RWPE2 (cell line): ENCODE measurements at places on chromosomes 12 and 14.

- no peaks in the 10 kb centered on the region for H3K4me1 ChIP-seq
- peak overlapping the region; percentile 78 for H3K4me3 ChIP-seq
- H3K36me3 ChIP-seq, result peaks cover 46% of the 10 kb centered on the region
- no peak for DNase-seq
- H3K27ac ChIP-seq, result peak overlapping the region; percentile 63
- H3K27me3 ChIP-seq, result no peaks in the 10 kb centered on the region
Observed at GRCh38 chr12:6852651-6853354, 853 bp downstream of the USP5 start.

GRCh38 chr14:51448831-51449670 lies 202.7 kb upstream of the FRMD6 start:
- H3K4me1 ChIP-seq, result peaks cover 19% of the 10 kb centered on the region
- no peak for DNase-seq
- H3K27ac ChIP-seq, result peak overlapping the region; percentile 42
- no peaks in the 10 kb centered on the region for H3K36me3 ChIP-seq
- no peaks in the 10 kb centered on the region for H3K27me3 ChIP-seq

GRCh38 chr12:6662602-6662905 lies 365 bp downstream of the ING4 start:
- H3K27ac ChIP-seq, result peak overlapping the region; percentile 52
- H3K36me3 ChIP-seq, result peaks cover 8% of the 10 kb centered on the region
- H3K4me1 ChIP-seq, result peaks cover 4% of the 10 kb centered on the region
- DNase-seq, result no peak

DNA sequence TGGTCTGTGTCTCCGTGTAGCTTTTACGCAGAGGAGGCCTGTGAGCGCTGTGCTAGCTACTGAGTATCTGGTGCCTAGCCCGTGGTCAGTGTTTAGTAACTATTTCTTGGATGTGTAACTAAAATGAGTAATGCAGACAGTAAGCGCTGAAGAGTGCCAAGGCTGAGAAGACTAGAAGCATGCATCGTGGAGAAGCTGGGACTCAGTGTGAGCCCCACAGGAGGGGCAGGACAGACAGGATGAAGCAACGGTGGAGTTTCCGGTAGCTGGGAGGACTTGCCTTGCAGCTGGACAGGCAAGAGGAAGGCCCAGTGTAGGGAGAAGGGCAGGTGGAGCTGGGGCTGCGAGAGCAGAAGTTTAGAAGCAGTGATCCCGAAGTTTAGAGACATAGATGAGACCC lies 233.4 kb upstream of the FKBP4 start:
- peaks cover 40% of the 10 kb centered on the region for H3K27me3 ChIP-seq
- H3K4me1 ChIP-seq, result no peaks in the 10 kb centered on the region
- H3K4me3 ChIP-seq, result no peak overlapping the region
- DNase-seq, result no peak
- H3K27ac ChIP-seq, result no peak overlapping the region

DNA sequence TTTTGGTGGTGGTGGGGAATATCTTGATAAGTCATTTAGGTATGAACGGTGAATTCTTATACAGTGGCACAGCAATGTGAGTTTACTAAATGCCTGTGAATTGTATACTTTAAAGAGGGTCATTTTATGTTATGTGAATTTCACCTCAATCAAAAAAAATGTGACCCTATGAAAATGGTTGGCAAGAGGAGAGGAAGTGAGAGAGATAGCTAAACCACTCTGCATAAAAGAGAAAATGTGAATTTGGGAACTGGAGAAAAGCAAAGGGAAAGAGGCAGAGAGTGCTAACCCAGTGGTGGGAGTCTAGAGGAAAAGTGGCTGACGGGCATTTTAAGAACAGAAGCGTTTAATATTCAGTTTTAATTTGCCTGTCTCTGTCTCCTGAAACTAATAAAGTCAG lies 93.8 kb downstream of the SLC38A6 start:
- DNase-seq, result no peak
- no peak overlapping the region for H3K27ac ChIP-seq
- H3K36me3 ChIP-seq, result no peaks in the 10 kb centered on the region

DNA sequence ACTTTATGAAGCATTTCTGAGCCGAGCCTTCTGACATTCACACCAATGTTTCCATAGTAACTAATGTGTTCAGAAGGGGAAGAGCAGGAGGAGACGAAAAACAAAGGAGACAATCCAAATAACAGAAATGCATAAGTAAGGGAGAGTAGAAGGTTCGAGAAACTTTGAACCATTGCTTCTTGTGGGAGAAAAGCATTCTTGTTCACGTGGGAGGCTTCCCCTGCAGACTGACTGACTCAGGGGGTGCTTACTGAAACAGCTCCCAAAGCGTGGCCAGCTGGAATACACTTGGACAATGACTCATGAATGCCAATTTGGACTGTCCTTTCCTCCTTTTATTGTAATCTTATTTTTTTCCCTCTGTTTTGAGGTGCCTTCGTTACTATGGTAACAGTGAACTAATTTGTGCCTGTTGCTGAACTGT lies 73.9 kb downstream of the NEDD1 start:
- no peak overlapping the region for H3K4me3 ChIP-seq
- no peak for DNase-seq
- no peak overlapping the region for H3K27ac ChIP-seq

GRCh38 chr12:30794020-30794419 lies 39.3 kb upstream of the CAPRIN2 start:
- peak overlapping the region; percentile 99 for H3K27ac ChIP-seq
- DNase-seq, result no peak
- H3K36me3 ChIP-seq, result no peaks in the 10 kb centered on the region

GRCh38 chr12:110921262-110921661 lies 883 bp upstream of the MYL2 start:
- H3K4me3 ChIP-seq, result no peak overlapping the region
- no peak for DNase-seq
- H3K4me1 ChIP-seq, result peaks cover 24% of the 10 kb centered on the region
- H3K27me3 ChIP-seq, result no peaks in the 10 kb centered on the region
- H3K27ac ChIP-seq, result peak overlapping the region; percentile 96
- no peaks in the 10 kb centered on the region for H3K36me3 ChIP-seq

DNA sequence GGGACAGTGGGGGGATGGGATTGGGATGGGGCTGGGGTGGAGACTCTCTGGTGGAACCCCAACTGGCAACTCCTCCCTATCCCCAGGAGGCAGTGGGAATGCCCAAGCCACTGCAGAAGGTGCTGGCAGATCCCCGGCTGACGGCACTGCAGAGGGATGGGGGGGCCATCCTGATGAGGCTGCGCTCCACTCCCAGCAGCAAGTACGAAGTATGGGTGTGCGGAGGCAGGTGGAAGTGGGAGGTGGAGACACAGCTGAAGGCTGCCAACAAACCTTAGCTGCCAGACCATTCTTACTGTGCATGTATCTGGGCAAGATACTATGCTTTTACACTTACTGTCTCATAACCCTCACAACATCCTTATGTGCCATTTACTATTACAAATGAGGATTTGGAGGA lies 8.2 kb downstream of the ARHGEF40 start:
- no peaks in the 10 kb centered on the region for H3K4me1 ChIP-seq
- H3K27me3 ChIP-seq, result no peaks in the 10 kb centered on the region
- H3K27ac ChIP-seq, result no peak overlapping the region
- DNase-seq, result no peak

DNA sequence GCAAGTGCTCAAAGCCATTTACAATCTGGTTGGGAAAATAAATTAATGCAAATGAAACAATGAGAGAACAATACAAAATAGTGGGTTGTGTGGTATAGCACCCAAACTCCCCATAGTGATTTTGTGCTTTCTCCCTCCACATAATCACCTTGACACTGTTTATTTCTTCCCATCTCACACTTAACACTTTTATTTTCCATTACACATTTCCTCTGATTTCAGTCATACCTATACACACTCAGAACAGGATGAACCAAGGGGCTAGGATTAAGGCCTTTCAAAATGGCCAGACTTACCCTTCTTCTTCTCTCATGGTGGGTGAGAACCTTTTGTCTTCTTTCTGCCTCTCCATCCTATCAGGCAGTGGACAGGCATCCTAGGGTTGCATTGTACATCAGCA lies 13.9 kb upstream of the PDE1B start:
- no peaks in the 10 kb centered on the region for H3K4me1 ChIP-seq
- H3K36me3 ChIP-seq, result no peaks in the 10 kb centered on the region
- H3K4me3 ChIP-seq, result no peak overlapping the region
- H3K27me3 ChIP-seq, result no peaks in the 10 kb centered on the region
- no peak overlapping the region for H3K27ac ChIP-seq

DNA sequence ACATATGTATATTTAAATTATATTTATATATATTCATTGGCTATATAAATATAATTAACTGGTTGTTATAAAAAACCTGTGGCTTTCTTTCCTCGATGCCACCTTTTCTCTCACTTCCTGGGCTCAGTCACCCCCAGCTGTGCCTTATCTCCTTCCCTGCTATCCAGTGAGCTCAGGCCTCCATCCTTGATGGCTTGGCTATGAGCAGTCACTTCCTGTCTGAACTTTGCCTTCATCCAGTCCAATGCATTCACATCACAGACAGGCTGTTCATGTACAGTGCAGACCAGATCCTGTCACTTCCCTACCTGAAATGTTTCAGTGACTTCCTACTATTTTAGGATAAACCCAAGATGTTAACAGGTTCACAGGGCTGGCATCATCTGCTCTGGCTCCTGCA lies 115.3 kb upstream of the PRB2 start:
- H3K27me3 ChIP-seq, result no peaks in the 10 kb centered on the region
- H3K27ac ChIP-seq, result no peak overlapping the region
- no peaks in the 10 kb centered on the region for H3K36me3 ChIP-seq
- H3K4me1 ChIP-seq, result no peaks in the 10 kb centered on the region
- no peak for DNase-seq

GRCh38 chr14:96117101-96117897 lies 78.1 kb downstream of the C14orf132 start:
- H3K4me3 ChIP-seq, result no peak overlapping the region
- H3K27ac ChIP-seq, result no peak overlapping the region
- peaks cover 11% of the 10 kb centered on the region for H3K4me1 ChIP-seq
- no peak for DNase-seq

DNA sequence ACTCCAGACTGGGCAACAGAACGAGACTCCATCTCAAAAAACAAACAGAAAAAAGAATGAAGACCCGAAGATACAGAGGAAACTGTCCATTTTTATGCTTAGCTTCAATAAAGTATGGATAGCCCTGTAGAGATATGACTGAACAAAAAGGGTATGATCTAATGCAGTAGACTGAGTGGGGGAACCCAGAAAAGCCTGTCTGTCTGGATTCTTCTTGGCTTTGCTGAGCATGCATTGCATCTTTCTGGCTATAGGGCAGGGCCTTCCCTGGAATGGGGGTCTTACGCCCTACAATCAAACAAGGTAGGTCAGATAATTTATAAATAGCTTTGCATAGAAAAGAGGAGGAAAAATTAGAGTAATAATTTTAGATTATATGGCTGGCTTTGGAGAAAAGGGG lies 10.1 kb downstream of the MIA2 start:
- H3K27me3 ChIP-seq, result no peaks in the 10 kb centered on the region
- no peaks in the 10 kb centered on the region for H3K36me3 ChIP-seq
- H3K4me1 ChIP-seq, result peaks cover 5% of the 10 kb centered on the region

DNA sequence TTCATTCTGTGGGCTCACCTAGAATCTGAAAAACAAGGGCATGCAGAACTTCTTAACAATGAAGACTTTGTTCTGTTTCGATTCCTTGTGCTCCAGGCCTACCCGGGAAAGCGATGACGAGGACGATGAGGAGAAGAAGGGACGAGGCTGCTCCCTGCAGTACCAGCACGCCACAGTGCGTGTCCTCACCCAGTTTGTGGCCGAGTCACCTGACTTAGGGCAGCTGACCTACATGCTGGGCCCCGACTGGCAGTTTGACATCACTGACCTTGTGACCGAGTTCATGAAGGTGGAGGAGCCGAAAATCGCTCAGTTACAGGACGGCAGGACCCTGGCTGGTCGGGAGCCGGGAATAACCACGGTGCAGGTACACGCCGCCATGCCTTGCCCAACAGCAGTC lies 585.4 kb downstream of the AACS start:
- H3K27ac ChIP-seq, result no peak overlapping the region
- DNase-seq, result no peak
- H3K36me3 ChIP-seq, result no peaks in the 10 kb centered on the region
- no peak overlapping the region for H3K4me3 ChIP-seq

DNA sequence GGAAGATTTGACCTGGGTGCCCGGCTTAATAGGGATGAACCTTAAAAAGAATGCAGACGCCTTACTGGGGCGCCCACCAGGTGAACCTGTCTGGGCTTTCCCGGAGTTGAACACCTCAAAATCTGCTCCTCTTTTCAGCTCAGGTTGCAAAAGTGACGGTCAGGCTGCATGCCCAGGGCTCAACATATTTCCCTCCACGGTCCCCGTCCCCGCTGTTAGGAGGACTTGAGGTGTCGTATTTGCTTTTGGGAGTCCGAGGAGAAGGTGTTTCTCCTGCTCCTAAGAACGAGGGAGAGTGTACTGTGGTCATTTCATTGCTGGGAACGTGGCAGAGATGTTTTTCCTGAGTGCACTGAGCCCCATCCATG lies 1.2 kb downstream of the DLK1 start:
- no peak for DNase-seq
- no peak overlapping the region for H3K27ac ChIP-seq
- no peaks in the 10 kb centered on the region for H3K4me1 ChIP-seq
- H3K4me3 ChIP-seq, result no peak overlapping the region
- peaks cover 61% of the 10 kb centered on the region for H3K27me3 ChIP-seq
- no peaks in the 10 kb centered on the region for H3K36me3 ChIP-seq

GRCh38 chr12:15897433-15897832 lies 13.7 kb upstream of the DERA start:
- no peak for DNase-seq
- no peaks in the 10 kb centered on the region for H3K4me1 ChIP-seq
- H3K27ac ChIP-seq, result no peak overlapping the region
- H3K4me3 ChIP-seq, result no peak overlapping the region
- no peaks in the 10 kb centered on the region for H3K27me3 ChIP-seq

DNA sequence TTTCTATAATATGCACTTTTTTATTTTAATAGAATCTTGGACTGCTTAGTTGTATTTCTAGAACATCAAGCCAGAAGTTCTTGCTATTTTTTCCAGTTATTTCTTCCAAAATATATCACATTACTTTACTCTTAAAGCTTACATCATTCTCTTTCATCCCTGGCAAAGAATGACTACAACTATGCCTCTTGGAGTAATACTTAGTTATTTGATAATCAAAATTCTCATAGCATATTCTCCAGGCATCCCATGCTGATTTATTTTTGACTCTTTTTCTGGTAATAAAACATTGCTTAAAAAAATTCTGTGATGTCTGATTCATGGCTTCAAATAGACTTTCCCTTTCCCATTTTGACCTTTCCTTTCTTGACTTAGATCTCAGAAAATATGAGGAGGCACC lies 118.7 kb upstream of the TSPAN8 start:
- no peak overlapping the region for H3K27ac ChIP-seq
- peaks cover 5% of the 10 kb centered on the region for H3K27me3 ChIP-seq
- H3K4me3 ChIP-seq, result no peak overlapping the region
- H3K36me3 ChIP-seq, result no peaks in the 10 kb centered on the region

- no peak overlapping the region for H3K27ac ChIP-seq
- no peaks in the 10 kb centered on the region for H3K27me3 ChIP-seq
- DNase-seq, result no peak
- H3K4me3 ChIP-seq, result no peak overlapping the region
Observed at GRCh38 chr12:40618636-40619035, 73.6 kb upstream of the CNTN1 start.

DNA sequence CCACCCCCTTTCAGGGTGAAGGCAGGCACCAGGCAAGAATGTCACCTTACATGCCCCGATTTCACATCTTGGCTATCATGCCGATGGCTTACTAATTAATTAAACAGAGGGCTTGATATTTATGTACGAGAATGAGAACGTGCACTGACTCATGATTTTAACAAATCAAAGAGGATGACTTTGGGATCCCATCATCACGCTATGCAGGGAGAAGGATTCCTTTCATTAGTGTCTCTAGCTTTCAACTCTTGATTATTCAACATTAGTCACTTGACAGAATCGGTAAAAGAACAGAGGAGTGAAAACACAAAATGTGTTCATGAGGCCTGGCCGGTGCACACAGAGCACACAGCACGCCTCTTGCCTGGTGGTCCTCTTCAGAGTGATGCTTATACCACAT lies 80.6 kb downstream of the PRKAB1 start:
- H3K4me1 ChIP-seq, result no peaks in the 10 kb centered on the region
- no peak overlapping the region for H3K27ac ChIP-seq
- no peak overlapping the region for H3K4me3 ChIP-seq
- H3K36me3 ChIP-seq, result peaks cover 52% of the 10 kb centered on the region
